Hippocampal formation (tissue), 2 donors: ENCODE measurements at places on chromosomes 6 and 20.

GRCh38 chr6:14642842-14643241, 525.3 kb downstream of the CD83 start:
- no peak for DNase-seq

DNA sequence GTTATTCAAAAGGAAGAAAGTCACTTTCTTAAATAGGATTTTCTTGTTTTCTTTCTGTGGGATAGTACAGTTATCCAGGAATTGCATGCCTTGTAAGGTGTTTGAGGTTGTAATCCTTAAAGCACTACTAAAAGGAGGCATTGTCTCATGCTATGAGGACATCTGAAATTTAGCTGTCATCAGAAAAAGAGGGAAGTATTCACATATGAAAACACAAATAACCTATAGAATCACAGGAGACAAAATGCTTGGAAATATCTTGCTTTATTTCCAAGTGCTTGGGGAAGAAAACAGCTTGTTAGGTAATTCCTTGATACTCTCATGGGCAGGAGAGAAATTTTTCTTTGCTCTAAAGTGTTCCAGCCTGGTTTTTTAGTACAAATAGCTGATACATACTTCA, 40.1 kb downstream of the HECA start:
- no peak for DNase-seq

- no peak for DNase-seq
Observed at GRCh38 chr6:117227245-117227962, 38.0 kb upstream of the VGLL2 start.

DNA sequence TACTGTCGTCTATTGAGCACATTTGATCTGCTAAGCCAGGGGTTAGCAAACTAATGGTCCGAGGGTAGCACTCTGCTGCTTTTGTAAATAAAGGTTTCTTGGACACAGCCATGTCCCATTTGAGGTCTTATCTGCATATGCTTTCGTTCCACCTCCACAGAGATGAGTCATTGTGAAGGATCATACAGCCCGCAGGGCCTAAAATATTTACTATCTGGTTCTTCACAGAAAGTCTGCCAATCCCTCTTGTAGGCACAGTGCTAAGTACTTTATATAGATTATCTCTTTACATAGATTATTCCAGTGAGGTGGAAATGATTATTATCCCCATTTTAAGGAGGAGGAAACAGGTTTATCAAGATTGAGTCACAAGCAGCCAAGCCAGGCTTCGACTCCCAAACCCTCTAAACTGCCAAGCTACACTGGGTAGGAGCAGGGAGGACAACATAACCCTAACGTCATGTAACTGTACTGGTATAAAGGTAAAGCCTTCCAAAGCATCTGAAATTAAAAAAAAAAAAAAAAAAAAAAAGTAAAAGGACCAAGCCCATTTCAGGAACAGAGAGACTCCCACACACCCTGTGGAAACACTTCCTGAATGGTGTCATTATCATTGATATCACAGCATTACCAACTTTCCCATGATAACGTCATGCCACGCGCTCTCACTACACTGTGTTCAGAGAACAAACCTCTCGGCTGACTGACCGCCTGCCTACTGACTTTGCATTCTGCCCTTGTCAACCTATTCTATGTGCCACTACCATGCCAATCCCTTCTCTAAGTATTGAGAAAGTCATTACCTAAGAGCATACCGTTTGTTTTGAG, 101.0 kb downstream of the KIF16B start:
- no peak for DNase-seq

DNA sequence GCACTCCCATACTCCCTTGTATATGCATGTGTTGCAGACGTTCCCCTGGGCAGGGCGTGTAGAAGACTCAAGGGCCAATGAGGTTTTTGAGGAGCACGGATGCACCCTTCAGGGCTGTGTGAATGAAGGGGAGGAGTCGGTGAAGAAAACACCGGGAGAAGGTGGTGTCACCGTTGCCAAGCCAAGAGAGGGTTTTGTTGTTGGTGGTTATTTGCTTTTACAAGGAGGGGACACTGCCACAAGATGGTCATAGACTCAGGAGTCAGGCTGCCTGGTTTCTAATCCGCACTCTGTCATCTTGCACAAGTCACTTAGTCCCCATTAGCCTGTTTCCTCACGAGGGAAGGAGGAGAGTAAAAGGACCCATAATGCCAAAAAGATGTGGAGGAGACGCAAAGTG, 124.0 kb downstream of the PXDC1 start:
- DNase-seq: no peak

GRCh38 chr6:12733876-12734275, 17.3 kb downstream of the PHACTR1 start:
- no peak for DNase-seq

DNA sequence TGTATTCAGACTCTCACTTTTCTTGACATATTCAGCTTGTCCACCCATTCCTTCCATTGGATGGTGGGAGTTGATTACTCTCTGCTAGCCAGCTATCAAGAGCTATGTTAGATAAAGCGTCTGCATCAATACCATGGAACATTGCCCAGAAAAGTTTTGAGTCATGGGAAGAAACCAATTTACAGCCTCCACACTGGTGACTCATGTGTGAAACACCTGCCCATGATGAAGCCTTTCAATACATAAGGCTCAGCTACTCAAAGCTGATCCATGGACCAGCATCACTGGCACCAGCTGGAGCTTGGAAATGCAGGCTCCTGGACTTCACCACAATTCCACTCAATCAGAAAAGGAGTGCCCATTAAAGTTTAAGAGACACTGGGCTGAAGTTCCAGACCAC, 16.1 kb downstream of the PLA2G7 start:
- no peak for DNase-seq

- DNase-seq: no peak
Observed at GRCh38 chr6:120700001-120700400, 634.3 kb downstream of the TBC1D32 start.

DNA sequence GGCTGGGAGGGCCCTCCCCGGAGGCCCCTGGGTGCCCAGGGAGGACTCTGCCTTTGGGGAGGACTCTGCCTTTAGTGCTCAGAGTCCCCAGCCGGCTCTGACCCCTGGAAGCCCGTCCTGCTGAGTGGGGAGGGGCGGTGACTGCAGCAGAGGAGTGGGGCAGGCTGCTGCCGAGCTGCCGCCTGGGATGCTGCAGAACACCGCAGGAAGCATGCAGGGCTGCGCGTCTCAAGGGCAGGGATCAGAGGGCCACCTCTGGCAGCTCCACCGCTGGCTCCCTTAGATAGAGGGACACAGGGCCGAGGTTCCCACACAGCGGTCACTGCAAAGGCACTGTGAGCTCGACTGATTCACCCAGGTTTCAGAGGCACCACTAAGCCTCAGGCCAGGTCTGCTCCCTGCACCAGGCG, 82.2 kb upstream of the GATA5 start:
- no peak for DNase-seq

DNA sequence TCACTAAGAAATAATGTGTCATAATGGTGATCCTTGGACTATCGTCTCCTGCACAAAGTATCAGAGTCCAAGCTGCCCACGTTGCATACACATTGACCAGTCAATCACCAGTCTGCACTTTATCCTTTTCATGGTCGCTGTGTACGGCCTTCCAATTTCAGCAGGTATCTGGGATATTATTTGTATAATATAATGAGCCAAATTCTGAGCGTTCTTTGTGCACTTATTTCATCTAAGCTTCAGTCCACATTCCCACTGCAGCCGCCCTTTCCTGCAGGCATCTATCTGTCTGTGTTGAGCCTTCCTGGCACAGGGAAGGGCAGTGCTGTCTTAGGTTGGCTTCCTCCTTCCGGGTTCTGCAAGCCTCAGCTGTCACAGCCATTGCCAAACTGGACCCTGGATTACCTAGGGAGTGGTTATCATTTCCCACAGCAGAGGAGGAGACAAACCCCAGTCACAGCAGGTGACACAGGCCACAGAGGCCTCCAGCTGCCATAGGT, 174.3 kb downstream of the TTLL2 start:
- DNase-seq: no peak

GRCh38 chr20:23147964-23148730, 62.0 kb upstream of the CD93 start:
- no peak for DNase-seq

DNA sequence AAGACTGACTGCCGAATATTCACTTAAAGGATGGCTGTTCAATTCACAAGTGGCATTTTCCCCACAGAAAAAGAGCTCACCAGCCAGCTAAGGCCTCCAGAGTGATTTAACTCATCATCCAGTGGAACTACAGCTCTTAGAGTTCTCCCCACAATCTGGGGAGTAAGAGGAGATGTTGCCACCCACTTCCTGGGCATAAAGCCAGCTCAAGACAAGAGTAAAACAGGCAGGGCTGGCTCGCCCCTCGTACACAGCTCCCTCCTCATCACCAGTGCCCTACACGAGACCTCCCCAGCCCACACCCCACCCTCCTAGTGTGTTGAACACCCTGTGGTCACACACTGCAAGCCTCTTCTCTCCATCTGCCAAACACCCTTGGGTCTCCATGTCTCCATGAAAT, 47.2 kb upstream of the IPCEF1 start:
- DNase-seq: no peak

DNA sequence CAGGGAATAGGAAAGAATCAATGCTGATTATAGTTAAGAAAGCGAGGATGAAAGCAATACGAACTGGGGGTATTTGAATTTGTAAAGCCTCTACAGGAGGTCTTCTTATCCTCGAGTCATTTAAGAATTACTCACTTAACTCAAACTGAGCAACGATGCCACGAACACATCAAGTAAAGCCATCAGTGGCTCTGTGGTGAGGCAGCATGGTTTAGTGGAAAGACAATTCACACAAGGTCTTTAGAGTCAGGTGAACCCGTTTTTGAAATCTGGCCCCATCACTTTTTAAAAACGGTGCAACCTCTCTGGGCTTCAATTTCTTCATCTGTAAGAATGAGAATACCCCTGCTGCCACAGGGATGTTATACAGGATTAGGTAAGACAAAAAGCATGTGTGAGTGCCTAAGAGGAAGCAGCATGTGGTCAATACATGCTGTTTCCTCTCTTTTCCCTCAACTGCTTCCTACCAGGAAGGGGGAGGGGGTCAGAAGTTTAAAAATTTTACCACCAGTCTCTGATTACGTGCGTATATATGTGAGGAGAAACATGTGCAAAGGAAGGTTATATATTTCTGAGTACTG, 162.0 kb downstream of the BTBD9 start:
- no peak for DNase-seq

DNA sequence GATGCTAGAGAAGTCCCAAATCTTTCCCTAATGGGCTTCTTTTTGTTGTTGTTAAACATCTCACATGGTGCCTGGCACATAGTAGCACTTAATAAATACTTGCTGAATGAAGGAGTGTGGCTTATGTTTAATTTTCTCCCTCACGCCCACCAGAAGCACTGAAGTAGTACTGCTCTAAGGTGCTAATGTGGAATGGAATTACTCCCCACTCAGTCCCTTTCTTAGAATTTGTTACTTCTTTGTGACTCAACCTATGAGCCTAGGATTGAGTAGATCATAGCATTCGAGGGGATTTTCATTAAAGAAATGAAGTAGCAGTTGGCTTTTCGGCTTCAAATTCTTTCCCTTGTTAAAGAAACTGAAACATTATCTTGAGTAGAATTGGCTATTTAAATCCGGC, 192.8 kb downstream of the CLIC5 start:
- DNase-seq: no peak

GRCh38 chr20:39800548-39800947, 838.4 kb downstream of the DHX35 start:
- no peak for DNase-seq

DNA sequence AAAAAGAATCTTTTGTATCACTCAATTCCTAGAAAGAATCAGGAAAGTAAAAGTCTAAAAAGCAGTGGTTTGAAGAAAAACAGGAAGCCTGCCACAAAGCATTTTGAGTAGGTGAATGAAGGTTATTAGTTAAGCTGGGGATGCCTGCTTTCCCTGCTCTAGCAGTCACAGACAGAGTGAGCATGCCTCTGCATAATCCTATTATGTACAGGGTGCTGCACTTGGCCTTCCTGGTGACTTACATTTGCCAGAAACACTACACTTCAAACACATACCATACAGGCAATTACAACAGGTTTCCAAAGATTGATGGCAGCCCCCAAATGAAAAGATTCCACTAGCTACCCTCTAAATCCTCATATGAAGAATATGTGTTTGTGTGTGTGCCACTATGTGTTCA, 130.8 kb downstream of the TPBG start:
- no peak for DNase-seq

DNA sequence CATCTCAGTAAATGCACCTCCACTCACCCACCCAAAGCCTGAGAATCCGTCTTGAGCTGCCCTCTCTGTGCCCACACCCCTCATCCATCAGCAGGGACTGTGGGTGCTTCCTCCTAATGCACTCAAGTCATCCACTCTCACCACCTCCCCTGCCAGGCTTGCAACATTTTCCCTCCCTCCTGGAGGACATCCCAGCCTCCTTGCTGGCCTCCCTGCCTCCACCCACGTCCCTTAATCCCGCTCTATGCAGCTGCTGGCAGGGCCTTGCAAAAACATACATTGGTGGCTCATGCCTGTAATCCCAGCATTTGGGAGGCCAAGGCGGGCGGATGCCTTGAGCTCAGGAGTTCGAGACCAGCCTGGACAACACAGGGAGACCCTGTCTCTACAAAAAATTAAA, 15.6 kb upstream of the SRC start:
- DNase-seq: no peak

- no peak for DNase-seq
Observed at GRCh38 chr6:82144852-82145340, 102.6 kb downstream of the IBTK start.

- DNase-seq: no peak
Observed at GRCh38 chr6:156933201-156934068, 156.3 kb downstream of the ARID1B start.
